ENCODE measurements at places on chromosomes 5 and 9. TPM values are rescaled to one million over a fixed set of nuclear protein-coding genes. Genes with fewer than 3 reads are reported as not detected.
A peak's percentile ranks its signal among the peaks of the same experiment; 100 is the strongest.

GRCh38 chr9:137038916-137039315 is 7.0 kb upstream of the FUT7 start:
- DNase-seq: no peak

Gene PURA
- 6.2 TPM for total RNA-seq

GRCh38 chr9:6869081-6869948 is 111.5 kb downstream of the KDM4C start:
- no peak for DNase-seq

DNA sequence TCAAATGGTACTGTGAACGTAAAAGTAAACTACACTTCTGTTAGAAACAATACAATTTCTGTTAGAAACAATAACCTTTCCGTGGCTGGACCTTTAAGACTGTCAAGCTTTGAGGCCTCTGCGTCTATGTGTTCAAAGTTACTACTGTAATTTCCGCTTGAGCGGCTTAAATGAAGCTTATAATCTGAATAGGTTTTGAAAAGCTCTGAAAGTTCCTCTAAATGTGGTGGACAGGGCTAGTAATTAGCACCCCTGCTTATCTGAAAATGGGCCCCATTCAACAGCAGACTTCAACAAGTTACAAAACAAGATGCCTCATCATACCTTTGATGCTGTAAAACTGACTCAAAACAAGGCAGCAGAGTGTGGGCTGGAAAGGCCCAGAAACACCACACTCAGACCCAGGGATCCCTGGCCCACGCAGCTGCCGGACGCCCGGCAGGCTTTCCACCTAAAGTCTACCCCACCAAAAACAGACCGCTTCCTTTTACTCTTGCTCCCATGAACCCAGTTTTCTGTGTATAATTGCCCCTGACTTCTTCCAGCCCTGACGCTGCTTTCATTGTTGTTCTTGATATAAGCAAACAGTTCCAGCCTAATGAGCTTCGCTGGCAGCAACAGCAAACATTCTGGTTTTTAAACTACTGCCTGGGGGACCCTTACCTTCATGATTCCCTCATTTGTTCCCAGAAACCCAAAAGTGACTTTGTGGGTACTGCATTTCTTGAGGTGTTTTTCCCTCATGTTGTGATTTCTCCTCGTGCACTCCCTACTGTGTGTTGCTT is 66.7 kb downstream of the TLE1 start:
- no peak for DNase-seq

GRCh38 chr5:1488882-1489680 is 34.7 kb downstream of the LPCAT1 start:
- DNase-seq: no peak

DNA sequence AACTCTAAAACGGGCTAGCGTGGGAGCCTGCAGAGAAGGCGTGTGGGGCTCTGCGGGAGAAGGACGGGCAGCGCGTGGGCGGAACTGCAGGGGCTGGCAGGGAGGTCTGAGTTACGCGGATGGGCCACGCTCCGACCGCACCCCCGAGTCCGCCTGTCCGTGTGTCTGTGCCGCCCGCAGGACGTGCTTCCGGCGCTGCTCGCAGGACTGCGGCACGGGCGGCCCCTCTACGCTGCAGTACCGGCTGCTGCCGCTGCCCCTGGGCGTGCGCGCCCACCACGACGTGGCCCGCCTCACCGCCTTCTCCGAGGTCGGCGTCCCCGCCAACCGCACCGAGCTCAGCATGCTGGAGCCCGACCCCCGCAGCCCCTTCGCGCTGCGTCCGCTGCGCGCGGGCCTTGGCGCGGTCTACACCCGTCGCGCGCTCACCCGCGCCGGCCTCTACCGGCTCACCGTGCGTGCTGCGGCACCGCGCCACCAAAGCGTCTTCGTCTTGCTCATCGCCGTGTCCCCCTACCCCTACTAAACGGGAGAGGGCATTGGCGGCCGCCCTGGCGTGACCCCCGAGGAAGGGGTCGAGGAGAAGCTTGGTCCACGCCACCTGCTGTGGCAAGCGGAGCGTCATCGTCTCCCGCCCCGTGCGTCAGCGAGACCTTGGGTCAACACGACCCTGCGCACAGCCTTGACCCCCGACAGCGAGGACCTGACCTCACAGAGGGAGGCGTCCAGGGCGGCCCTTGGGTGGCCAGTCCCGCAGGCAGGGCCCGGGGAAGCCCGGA is 11.4 kb upstream of the ASS1 start:
- peak; percentile 75 for DNase-seq

GRCh38 chr5:103862398-103862797 is 299.8 kb upstream of the NUDT12 start:
- DNase-seq: no peak

- DNase-seq: no peak
These were observed 4.4 kb upstream of the SLC4A9 start for GRCh38 chr5:140355546-140355945.

Data from endothelial cell (in vitro differentiated cells).